ENCODE measurements at places on chromosomes 12 and 14.

GRCh38 chr14:104865081-104865630 lies at the start of gene CEP170B:
Gene CEP170B (plus strand): TSS chr14:104865268. CDS start chr14:104868451, 3,183 bp downstream.
- peak; percentile 71 for DNase-seq

- DNase-seq, result peak; percentile 28
Measured at GRCh38 chr12:14928931-14929330, 9.4 kb downstream of the ERP27 start.

- peak; percentile 33 for DNase-seq
Measured at GRCh38 chr12:54479421-54479820, 6.0 kb upstream of the GTSF1 start.

DNA sequence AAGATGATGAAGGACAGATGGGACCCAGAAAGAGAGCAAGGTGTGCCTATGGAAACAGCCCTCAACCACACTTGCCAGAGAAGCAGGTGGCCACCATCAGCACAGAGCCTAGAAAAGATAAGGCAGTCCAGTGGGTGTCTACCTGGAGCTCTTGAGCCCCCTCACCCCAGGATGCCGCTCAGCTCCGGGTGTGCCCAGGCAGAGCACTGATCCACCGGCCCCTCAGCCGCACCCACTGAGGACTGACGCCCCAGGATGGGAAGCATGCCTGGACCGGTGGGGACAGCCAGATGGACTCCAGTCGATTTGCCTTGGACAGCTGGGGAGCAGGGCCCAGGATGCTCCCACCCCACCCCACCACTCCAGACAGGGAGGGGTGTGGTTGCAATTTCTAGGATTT lies 15.1 kb upstream of the ZFP36L1 start:
- no peak for DNase-seq

DNA sequence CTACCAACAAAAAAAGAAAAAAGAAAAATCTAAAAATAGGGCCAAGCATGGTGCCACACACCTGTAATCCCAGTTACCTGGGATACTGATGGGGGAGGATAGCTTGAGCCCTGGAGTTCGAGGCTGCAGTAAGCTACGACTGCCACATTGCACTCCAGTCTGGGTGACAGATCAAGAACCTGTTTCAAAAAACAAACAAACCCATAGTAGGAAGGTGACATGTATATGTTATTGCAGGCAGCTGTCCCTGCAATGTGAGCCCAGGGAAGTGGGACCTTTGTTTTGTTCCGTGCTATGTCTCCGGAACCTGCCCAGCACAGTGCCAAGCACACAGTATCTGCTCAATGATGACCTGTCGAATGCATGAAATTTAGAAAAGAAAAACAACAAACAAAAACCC lies 37.2 kb upstream of the YY1 start:
- no peak for DNase-seq

GRCh38 chr14:76112889-76113624 lies 38.7 kb upstream of the GPATCH2L start:
- no peak for DNase-seq

DNA sequence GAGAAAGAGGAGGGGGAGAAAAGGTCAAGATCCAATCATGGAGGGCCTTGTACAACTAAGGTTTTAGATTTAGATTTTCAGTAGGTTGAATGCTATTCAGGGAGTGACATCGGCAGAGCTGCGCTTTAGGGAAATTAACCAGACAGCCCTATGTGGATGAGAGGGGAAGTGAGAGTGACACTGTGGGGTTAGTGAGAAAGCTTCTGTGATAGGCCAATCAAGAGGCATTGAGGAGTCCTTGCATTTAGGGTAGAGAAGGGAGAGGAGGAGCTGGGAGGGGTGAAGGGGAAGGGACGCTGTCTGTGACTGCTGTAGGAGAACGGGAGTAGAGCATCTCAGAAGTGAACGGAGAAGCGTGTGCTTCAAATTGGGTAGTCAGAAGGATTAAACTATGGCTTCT lies 3.4 kb downstream of the HSD17B6 start:
- no peak for DNase-seq

- peak; percentile 25 for DNase-seq
Measured at GRCh38 chr12:75979181-75979580, 52.4 kb downstream of the PHLDA1 start.

DNA sequence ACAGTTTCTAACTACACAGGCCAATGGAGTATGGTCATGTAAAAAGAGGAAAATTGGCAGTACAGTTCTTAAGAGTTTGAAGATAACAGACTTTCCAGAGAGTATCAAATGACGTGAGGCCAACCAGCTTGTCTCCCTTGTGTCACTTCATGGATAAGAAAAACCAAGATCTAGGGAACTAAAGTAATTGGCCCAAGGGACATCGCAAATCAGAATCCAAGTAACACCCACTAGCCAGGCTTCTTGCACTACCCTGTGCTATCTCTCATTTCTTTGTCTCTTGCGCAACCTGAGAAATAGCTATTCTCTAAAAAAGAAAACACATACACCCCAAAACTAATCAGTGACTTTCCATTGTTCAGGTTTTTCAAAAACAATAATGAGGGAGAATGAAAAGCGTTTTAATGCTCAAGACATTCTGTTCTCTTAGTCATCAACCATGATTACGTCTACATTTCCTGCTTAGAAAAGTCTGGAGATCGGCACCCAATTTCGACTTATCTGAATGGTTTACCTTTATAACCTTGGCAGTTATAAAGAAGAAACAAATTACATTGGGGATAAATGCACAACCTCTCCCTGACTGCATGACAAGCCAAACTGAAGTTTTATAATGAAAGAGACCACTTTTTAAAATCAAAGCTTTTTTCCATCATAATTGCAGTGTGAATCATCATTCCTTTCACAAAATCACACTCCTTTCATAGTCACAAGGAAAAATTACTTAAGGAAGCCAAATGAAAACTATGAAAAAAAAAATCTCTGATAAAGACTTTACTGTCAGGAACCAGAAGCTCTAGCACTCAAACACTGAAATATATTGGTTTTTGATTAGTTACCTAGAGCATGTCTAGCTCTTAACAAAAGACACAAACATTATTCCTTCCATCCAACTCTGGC lies 42.1 kb downstream of the TMTC1 start:
- peak; percentile 81 for DNase-seq

DNA sequence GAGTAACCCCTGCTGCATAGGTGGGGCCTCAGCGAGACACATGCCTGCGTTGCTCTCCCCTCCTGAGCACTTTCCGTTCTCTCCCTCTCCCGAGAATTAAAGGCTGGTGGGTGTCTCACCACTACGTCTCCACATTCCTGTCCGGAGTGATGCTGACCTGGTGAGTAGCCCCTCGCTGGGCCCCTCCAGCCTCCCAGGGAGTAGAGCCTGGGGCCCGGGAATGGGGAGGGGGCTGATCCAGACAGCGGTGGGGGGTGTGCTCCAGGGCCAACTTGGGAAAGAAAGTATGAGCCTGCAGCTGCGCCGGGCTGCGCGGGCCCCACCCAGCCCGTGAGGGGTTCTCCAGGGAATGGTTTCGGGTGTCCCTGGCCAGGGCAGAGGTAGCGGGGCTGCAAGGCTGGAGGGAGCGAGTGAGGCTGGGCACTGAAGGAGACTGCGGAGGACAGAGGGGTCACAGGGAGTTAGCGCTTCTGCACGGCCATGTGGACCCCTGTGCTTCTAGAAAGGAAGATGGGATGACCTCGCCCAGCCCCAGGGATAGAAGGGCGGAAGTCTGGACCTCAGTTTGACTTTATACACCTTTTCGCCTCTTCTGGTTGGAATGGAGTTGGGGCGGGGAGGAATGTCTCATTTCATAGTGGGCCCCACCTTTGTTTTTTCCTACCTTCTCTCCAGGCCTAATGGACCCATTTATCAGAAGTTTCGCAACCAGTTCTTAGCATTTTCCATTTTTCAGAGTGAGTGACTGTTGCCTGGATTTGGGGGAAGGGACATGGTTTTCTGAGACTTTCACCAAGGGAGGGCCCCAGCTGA lies 22.5 kb downstream of the RHOF start:
- no peak for DNase-seq

DNA sequence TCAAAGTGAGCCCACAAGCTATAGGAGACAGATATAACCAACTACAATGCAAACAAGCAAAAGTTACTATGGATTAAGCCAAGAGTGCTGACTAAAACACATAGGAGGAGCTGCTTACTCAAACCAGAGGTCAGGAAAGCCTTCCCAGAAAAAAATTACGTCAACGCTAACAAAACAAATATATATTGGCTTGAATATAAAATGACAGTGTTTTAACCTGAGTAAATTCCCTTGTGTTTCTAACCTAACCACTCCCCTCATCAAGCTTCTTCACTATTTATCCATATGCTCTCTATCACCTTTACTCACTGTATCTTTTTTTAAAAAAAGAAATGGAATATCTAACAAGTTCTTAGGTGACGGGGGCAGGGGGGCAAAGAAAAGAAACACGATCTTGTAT lies 115.9 kb downstream of the MED13L start:
- DNase-seq, result no peak
